Muscle of back (tissue), 13 donors: ENCODE measurements at places on chromosomes 1 and 21.

DNA sequence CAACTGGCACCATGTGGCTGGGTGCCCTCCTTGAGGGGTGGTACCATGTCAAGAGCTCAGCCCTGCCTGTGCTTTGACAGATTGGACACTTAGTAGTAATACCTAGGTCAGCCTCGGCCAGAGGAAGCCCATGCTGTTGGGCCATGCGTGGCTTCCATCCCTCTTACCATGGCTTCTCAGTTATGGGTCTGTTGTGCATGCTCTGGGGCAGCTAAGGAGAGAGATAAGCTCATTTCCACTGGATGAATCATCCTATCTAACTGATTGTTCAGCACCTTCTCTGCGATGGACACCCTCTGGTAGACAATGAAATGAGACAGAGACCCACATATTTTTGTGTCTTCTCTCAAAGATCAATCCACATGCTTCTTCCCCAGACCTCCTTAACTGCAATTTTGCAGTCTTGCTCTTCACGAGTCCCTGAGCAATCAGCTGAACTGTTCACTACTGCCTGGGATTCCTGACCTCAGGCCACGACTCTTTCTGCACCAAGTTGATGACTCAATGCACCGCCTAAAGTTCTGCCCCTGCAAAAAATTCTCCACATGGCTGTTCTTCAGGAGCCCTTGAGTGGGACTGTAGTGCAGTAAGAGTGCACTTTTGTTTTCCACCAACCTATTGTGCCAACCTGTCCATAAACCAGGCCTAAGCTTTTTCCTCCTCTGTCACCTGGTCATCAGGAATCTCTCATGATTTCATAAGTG, 6.9 kb upstream of the TRIM62 start:
- no peak for DNase-seq

DNA sequence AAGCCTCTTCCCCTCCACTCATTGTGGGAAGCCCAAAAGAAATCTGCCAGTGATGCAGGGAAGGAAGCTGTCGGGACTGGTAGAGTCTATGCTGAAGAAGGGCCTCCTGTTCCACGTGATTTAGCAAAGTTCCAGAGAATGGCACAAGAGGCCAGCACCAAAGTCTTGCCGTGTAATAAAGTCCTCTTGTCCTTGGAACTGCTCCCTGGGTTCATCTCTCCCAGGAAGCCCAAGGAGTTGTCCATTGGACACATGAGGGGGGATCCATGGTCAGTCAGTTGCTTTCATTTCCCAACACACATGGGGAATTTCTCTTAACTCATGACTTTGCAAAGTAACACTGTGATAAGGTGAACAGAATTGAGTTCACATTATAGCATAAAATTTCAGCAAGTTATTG, 116.1 kb upstream of the RAB4A start:
- DNase-seq: no peak

- no peak for DNase-seq
Observed at GRCh38 chr1:159266832-159267231, 35.3 kb upstream of the FCER1A start.

- no peak for DNase-seq
Observed at GRCh38 chr1:30872948-30873263, 35.7 kb downstream of the SDC3 start.
